ENCODE measurements at places on chromosomes 4 and X.

GRCh38 chrX:150486011-150486410 lies 82.4 kb upstream of the MTM1 start:
- peak; percentile 72 for DNase-seq

GRCh38 chrX:9759337-9759736 lies 6.3 kb downstream of the GPR143 start:
- no peak for DNase-seq

DNA sequence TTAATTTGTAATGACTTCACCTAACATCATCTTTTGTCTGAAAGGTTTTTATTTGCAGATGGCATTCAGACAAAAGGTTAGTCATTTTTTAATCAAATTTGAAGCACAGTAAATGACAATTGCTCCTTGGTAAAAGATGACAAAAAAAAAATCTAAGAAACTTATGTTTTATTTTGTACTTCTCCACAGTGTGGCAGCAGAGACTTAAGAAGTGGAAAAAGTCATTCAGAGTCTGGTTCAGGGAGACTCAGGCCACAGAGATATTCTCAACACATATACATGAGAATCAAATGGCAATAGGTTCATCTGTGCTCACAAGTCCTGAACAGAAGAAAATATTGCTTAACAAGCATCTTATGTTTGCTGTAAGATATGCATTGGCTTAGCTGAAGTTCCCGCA lies 436.2 kb downstream of the KCNIP4 start:
- no peak for DNase-seq

DNA sequence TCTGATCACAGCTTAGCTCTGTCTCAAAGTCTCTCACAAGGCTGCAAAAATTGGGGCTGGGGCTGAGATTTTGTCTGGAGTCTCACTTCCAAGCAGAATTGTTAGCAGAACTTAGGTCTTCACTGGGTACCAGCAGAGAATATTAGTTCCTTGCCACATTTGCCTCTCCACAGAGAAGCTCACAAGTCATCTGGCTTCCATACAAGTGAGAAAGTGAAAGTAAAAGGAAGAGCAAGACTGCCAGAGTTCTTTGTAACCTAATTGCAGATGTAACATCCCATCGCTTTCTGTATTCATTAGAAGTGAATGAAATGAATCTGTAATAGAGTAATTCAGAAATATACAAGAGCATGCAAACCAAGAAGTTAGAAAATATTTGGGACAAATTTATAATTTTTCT lies 624.1 kb upstream of the GNPDA2 start:
- peak; percentile 12 for DNase-seq

GRCh38 chr4:78962597-78963115 lies 23.4 kb upstream of the PAQR3 start:
- no peak for DNase-seq

GRCh38 chrX:153522259-153522658 lies 4.8 kb downstream of the ATP2B3 start:
- DNase-seq = no peak

DNA sequence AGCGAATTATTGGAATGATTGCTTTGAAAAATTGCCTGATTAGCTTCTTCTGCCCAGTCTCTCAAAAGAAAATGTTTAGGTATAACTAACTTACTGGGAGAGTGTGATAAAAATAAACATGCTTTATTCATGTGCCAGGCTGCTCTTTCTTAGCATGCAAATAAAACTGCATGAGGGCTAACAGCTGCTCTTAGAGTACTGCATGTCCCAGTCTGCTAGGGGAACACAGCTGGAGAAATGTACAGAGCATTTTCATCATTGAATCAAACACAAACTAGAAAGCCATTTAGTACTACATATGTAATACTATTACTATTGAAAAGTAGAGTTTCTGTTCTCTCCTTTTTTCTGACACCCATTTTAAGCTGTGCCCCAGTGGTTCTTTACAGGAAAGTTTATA lies 726.0 kb downstream of the GRID2 start:
- DNase-seq = no peak

DNA sequence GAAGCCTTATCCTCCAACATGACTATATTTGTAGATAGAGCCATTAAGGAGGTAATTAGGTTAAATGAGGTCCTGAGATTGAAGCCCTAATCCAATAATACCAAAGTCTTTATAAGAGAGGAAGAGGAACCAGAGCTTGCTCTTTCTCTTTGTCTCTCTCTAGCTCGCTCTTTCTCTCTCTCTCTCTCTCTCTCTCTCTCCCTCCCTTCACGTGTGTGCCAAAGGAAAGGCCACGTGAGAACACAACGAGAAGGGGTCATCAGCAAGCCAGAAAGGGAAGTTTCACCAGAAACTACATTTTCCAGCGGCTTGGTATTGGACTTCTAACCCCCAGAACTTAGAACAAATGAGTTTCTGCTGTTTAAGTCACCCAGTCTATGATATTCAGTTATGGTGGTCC lies 1540.5 kb downstream of the C4orf33 start:
- DNase-seq = no peak

DNA sequence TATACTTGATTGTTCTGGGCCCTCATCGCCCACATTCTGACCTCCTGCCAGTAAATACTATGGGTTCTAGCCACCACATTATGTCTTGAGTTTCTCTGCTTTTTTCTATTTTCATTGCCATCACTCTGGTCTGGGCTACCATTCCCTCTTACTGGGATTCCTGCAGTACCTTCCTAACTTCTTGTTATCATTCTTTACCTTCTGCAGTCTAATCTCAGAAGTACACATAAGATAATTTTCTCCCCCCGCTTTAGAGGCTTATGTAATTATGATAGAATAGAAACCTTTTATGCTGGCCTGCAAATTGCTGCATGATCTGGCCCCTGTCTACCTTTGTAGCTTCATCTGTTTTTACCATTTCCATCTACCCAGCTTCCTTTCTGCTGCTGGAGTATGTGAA lies 19.2 kb downstream of the STIM2 start:
- DNase-seq = no peak

- no peak for DNase-seq
Measured at GRCh38 chr4:67052814-67053675, 492.3 kb downstream of the CENPC start.

GRCh38 chrX:103453655-103454054 lies 65.6 kb downstream of the RAB40A start:
- no peak for DNase-seq

DNA sequence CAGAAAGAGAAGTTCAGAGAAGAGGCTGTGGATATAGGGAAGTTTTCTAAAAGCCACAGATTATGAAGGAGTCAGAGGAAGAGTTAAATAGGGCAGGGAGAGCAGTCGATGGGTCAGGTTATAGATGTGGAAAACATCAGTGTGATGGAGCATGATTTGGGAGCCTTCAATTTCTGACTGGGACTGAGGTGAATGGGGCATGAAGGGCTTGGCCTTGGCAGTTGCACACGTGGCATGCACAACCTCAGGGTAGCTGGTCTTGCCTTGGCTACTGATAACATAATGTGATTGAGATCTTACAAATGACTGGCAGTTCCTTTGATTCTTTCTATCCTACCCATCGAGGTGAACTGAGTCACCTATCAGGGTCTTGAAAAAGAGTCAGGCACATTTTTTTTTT lies 59.7 kb downstream of the AFM start:
- DNase-seq = no peak

- no peak for DNase-seq
Measured at GRCh38 chrX:31136144-31136611, 64.3 kb upstream of the FTHL17 start.

DNA sequence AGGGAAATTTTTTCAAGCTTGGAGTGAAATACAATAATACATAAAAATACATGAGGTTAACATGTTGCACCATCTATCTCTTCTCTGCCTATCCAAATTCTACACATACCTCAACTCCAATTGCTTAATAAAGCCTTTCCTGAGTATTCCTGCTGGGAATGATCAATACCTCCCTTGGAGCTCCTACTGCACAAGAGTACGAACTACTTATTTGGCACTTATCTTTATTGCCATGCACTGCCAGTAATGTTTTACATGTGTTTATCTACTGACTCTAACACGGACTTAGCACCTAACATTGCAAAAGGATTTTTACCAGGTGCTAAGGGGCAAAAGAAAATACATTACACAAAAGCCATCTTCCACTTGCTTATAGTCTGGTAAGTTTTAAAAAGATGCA lies 80.2 kb downstream of the ADGRA3 start:
- no peak for DNase-seq

DNA sequence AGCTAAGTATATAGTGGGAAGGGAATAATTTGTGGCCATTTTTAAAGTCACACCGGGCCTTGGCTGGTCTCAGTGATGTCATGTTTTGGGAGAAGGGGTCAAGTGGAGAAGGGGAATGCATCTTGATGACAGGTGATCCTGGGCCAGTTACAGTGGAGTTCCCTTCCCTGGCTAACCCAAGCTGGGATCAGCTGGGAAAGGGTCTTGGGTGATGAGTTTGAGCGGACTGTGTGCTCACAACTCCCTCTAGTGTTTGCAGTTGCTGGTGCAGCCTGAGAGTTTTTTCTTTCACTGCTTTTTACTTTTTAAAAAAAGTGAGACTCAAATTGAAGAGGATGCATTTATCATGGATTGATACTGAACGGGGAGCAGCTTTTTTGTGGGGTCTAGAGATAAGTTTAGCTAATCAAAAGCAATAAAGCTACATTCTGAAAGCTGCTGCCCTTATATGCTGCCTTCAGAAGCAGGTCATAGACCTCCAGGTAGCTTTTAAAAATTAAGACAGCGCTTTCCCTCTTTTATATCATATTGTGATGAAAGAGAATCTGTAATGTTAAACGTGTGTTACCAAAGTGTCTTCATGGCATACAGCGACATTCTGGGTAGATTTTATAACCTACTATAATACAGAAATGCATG lies 164.7 kb downstream of the DCLK2 start:
- DNase-seq = peak; percentile 55

- no peak for DNase-seq
Measured at GRCh38 chr4:2933566-2934076, 29.6 kb downstream of the NOP14 start.

GRCh38 chr4:103499094-103499493 lies 220.7 kb downstream of the TACR3 start:
- no peak for DNase-seq

GRCh38 chr4:158111241-158111640 lies 61.6 kb downstream of the GASK1B start:
- no peak for DNase-seq

DNA sequence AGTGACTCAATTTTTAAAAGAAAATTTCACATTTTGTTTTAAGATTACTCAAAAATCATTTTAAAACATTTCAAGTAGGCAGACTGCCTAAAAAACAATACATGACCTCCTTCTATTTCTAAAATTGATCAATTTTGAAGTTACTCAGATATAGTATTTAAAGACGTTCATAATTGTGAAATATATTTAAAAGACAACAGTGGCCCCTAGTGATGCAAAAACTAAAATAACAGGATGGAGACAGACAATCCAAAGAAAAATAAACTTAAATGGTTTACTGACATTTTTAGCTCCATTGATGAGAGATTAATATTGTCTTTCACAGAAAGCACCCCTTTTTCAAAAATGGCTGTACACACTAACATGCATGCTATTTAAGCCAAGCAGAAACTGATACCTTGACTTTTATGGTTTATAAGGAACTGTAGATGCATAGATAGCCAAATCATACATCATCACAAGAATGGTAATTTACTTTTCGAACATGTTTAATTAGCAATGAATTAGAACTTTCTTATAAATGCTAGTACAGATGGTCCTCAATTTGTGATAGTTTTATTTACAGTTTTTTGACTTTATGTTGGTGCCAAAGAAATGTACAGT lies 69.8 kb upstream of the FAT4 start:
- no peak for DNase-seq

DNA sequence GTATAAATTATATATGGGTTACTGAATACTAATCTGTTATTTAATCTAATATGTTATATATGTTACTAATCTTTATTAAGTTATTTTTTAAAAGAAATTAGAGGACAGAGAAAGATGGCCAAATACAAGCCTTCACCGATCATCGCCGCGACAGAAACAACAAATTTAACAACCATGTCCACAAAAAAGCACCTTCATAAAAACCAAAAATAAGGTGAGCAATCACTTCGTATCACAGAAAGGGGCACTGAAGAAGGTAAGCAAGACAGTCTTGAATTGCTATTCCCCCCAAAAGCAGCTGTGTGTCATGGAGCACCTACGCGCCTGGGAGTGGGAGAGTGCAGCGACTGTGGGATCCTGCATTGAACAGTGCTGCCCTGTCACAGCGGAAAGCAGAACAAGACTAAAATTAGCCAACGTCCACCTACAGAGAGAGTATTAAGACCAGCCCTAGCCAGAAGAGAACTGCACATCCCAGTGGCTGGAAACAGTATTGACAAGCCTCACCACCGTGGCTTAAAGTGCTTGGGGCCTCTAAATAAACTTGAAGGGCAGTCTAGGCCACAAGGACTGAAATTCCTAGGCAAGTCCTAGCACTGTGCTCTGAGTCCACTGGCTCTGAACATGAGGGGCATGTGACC lies 38.5 kb downstream of the LRBA start:
- no peak for DNase-seq

DNA sequence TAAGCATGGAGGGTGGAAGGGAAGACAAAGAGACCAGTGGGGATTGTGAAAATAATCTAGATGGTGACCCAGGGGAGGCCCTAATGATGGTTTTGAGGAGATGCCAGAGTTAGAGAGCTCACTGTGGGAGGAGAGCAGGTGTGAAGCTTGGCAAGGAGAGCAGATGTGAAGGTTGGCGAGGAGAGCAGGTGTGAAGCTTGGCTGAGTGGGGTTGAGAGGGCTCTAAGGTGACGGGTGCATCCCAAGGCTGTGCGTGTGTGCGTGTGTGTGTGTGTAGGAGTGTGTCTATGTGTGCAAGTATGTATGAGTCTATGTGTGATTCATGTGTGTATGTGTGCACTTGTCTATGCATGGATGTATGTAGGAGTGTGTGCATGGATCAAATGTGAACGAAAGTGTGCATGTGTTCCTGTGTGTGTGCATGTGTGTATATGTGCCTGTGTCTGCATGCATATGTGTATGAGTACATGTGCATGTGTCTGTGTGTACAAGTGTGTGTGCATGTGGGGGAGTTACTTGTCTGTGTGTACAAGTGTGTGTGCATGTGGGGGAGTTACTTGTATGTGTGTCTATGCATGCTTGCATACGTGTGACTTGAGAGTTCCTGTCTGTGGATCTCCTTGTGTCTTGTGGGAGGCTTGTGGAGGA lies 72.0 kb downstream of the EVC start:
- DNase-seq = no peak

DNA sequence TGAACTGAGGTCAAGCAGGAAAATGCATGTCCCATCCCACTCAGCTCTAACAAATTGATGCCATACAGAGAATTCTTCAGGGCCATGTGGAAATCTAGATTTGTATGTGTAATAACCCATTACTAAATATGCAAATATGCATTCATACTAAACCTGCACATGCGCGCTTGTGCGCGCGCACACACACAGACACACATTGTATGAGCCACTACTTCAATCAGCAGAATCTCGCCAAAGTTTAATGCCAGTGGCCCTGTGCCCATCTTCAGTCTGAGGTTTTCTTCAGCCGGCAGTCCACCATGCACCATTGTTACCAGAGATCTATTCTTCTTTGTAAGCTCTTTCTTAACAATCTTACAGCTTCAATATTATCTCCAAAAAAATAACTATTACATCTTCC lies 276.4 kb downstream of the PDGFC start:
- no peak for DNase-seq

GRCh38 chr4:182513587-182514291 lies 270.5 kb downstream of the TENM3 start:
- no peak for DNase-seq
